ENCODE measurements at places on chromosomes 3 and 15. TPM values are rescaled to one million over a fixed set of nuclear protein-coding genes. Genes with fewer than 3 reads are reported as not detected.

DNA sequence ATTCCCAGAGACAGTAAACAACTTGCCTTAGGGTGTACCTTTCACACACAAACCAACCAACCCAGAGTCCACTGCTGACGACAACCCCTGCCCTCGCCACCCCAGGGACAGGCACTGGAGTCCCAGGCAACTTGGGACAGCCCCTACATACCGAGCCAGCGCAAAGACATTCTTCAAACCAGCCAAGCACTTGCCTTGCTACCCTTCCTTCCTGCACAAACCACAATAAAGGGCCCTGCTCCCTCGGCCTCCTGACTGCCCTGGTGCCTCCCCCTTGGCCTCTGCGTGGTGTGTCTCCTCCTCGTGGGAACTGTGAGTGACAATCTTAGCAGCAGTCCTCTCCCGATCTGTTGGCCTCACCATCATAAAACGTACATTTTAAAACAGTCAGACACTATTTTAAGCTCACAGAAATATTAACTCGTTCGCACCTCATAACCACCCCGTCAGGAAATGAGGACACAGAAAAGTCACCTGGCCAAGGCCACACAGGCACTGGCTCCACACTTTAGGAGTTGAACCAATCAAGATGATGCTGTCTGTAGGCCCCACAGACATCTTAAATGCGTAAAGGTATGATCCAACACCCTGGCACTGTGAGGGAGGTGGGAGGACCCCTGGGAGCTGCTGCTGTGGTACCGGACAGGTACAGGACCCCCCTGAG, 113.8 kb downstream of the ADCY5 start:
- DNase-seq = no peak

DNA sequence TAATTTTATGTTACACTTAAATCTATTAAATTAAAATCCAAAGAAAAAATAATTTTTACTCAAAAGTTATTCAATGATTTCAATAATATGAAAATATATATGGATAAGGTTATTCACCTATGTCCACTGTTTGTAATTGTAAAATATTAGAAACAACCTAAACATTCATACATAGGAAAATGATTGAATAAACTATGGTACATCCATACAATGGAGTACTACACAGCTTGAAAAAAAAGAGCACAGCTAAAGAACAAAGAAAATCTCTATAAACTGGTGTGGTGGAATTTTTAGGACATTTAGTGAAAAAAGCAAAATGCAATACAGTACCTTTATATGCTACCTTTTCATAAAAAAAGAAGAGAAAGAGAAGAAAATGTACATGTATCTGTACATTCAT, 52.8 kb downstream of the SHOX2 start:
- DNase-seq = no peak

The KY gene
- not detected for total RNA-seq

The CA12 gene
- 19.2 TPM for total RNA-seq

Measured in SK-MEL-5 (cell line).